ENCODE measurements at places on chromosomes 4 and X.
A peak's percentile ranks its signal among the peaks of the same experiment; 100 is the strongest.

- no peak for DNase-seq
Measured at GRCh38 chr4:40846532-40846931, 96.8 kb downstream of the NSUN7 start.

- no peak for DNase-seq
Measured at GRCh38 chr4:76781698-76782595, 116.0 kb downstream of the SOWAHB start.

DNA sequence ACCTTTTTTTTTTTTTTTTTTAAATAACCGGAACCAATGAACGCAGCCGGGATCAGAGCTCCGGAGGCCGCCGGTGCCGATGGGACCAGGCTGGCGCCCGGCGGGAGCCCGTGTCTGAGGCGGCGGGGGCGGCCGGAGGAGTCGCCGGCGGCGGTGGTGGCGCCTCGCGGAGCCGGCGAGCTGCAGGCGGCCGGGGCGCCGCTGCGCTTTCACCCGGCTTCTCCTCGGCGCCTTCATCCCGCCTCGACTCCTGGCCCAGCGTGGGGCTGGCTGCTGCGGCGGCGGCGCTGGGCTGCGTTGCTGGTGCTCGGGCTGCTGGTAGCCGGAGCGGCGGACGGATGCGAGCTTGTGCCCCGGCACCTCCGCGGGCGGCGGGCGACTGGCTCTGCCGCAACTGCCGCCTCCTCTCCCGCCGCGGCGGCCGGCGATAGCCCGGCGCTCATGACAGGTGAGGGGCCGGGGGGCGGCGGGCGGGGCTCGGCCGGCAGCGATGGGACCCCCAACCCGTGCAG is 337 bp downstream of the STIM2 start:
- DNase-seq, result no peak

GRCh38 chrX:119852382-119853353 is at the start of gene UPF3B:
UPF3B (minus strand) TSS chrX:119852963; CDS start chrX:119852928, 35 bp downstream.
- peak; percentile 75 for DNase-seq

GRCh38 chr4:683982-684622 is 4.8 kb downstream of the SLC49A3 start:
- DNase-seq, result no peak

DNA sequence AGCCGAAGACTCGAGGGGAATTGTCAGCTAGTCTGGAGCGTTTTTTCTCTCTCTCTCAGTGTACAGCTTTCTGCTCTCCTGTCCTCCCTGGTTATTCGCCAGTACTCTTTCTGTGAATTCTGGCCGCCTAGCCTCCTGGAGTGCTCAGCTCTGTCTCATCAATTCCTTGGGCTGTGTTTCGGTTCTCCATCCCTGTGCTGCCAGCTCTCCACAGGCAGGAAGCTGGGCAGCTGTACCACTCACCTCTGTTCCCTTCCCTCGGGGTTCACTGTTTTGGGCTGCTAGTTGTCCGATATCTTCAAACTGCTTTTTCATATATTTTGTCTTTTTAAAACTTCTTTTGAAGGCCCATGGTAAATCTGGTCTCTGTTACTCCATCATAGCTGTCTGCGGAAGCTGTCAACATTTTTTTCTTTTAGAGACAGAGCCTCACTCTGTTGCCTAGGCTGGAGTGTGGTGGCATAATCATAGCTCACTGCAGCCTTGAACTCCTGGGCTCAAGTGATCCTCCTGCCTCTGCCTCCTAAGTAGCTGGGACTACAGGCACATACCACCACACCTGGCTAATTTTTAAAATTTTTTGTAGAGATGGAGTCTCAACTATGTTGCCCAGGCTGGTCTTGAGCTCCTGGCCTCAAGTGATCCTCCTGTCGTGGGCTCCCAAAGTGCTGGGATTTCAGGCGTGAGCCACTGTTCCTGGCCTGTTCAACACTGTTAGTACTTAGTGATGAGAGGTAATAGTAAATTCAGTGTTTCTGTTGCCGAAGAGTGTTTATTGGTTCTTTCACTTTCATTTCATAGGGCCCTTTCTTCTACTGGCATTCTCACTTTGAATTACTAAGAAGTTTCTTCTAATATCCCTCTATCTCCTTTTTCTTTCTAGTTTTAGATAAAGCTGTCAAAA is 18.6 kb downstream of the ZCCHC4 start:
- DNase-seq, result no peak

DNA sequence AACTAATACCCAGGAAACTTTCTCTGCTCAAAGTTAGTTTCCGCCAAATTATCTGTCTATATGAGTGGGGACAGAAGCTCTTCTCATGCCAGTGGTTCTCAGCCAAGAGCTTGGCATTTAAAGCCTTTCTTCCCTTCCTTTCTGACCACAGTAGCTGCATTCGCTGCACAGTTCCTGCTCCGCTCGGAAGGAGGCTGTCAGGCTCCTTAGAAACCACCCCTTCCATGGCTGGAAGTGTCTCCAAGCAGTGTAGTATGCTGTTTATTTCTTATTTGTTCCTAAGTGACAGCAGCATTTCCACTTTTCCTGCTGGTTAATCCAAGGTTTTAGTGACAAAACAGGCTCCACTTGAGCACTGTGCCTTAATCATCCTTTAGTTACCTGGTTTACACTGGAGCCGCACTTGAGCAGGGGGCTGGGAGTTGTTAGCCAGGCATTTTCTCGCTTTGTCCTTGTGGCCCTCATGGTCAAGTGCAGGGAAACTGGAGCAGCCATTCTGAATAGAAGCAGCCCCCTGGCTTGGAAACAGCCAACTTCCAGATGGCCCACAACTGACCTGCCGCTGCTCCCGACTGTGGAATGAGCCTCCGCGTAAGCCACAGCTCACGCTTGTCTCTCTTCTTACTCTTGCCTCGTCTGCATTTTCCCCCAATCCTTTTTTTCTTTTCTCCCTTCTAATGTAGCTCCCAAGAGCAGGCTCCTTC is 739.4 kb upstream of the TENM3 start:
- no peak for DNase-seq

GRCh38 chr4:87406462-87406861 is 15.5 kb upstream of the HSD17B11 start:
- DNase-seq, result no peak

Data from cerebellar nuclear complex (tissue), 1 donor.